Psoas muscle (tissue), 8 donors: ENCODE measurements at places on chromosomes 4 and X. TPM values are rescaled to one million over a fixed set of nuclear protein-coding genes. Genes with fewer than 3 reads are reported as not detected.

OTUD6A gene
- not detected for total RNA-seq

SLC4A4 gene
- 2.0 TPM for total RNA-seq

CXCL10 gene
- total RNA-seq, result 1.5 TPM

UGT2B10 gene
- not detected for total RNA-seq

MGAT4D gene
- not detected for total RNA-seq

ETDB gene
- not detected for total RNA-seq

TRMT10A gene
- total RNA-seq, result 4.5 TPM

RUFY3 gene
- total RNA-seq, result 50.0 TPM

SLC38A5 gene
- total RNA-seq, result 0.98 TPM

GRCh38 chr4:145414841-145415240, 66.8 kb upstream of the SMAD1 start:
- no peak for DNase-seq

DNA sequence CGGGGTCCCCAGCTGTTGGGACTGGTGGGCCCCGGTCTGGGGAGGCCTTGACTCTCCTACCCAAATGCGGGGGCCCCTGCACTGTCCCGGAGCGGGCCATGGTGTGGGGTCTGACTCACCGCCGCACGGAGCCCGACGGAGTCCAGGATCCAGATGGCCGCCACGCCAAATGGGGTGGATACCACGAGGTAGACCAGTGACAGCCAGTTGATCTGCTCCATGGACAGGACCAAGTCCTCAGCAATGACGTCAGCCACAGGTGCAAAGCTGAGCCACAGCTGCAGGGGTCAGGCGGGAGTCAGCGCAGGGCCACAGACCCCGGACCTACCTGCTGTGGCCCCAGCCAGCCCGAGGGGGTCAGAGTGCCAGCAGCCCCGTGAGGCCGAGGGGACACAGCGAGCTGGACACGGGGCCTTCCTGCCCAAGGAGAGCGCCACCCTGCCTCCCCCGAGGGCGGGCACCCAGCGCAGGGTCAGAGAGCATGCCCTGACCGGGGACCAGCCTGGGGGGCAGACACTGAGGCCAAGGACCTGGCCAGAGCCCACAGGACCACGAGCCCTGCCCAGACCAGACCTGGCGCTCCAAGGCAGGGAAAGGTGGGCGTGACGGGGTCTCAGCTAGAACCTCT, 2.4 kb downstream of the SLC49A3 start:
- peak; percentile 65 for DNase-seq

- DNase-seq, result peak; percentile 26
Observed at GRCh38 chrX:103254171-103254824, 657 bp downstream of the TCEAL8 start.

GRCh38 chr4:156824451-156825060, 147.0 kb downstream of the PDGFC start:
- DNase-seq, result no peak

GRCh38 chr4:9771034-9771433, 10.4 kb upstream of the DRD5 start:
- DNase-seq, result no peak

GRCh38 chr4:139965789-139966188, 188.2 kb downstream of the MAML3 start:
- no peak for DNase-seq

DNA sequence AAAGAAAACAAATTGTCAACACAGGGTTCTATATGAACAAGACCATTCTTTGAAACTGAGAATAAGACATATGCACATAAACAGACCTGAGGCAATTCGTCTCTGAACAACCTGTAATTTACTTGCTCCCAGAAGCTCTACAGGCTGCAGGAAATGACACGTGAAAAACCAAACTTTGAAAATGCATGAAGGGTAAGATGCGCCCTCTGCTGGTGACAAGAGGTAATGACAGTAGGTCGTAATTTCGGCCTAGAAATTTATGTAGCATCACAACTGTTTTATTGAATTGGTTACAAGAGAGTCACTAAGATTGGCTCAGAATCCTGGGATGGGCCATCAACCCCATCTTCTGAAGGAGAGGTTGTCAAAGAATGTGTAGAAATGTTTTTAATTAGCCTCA, 276.5 kb downstream of the PPP4R3C start:
- DNase-seq, result no peak

- no peak for DNase-seq
Observed at GRCh38 chr4:6506616-6507140, 34.3 kb upstream of the PPP2R2C start.

DNA sequence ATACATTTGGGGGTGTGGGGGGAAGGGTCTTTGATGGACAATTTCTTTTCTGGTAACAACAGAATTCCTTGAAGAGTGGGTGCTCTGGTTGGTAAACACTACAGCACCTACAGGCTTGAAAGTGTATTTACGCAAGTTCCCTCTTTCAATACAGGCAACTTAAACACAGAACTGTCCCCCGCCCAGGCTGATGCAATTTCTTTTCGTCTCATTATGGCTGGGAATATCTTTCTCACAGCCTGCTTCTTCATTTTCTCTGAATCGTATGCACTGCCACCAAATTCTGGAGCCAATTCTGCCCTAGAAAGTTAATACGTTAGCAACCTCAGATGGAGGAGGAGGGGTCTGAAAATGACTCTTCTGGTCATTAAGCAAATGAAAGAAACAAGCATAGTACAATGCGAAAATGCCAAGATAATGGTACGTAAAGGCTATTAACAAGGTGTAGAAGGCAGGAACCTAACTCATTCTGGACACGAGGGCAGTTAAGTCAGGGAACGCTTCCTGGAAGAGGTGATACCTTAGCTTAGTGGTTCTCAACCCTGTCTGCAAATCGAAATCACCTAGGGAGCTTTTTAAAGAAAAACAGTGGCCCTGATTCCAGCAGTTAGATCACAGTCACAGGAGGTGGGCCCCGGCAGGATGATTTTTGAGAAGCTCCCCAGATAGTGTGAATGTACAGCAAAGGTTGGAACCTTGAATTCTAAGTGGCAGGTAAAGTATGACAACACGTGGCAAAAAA, 1.0 kb downstream of the AGA start:
- DNase-seq, result no peak

- no peak for DNase-seq
Observed at GRCh38 chrX:150581093-150581775, 12.8 kb downstream of the MTM1 start.

DNA sequence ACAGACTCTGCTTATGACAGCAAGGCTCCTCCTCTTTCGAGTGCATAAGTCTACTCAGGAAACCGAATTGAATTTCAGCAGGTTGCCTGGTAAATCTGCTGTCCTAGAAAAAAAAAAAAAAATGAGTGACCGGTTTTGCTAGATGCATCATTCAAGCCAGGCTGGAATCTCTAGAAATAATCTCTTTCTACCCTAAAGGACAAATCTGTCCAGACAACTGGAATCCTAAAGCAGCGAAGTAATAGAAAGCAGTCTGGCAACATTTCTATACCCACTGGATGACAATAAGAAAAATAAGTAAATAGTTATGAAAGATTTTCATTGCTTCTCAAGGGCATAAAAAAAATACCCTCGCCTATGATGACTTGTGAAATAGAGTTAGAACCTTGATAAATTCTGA, 703.5 kb downstream of the RPA4 start:
- DNase-seq, result no peak

- no peak for DNase-seq
Observed at GRCh38 chr4:140971077-140971792, 162.0 kb downstream of the RNF150 start.

GRCh38 chr4:54625391-54625790, 32.4 kb upstream of the KIT start:
- no peak for DNase-seq

- no peak for DNase-seq
Observed at GRCh38 chrX:39805022-39805421, 292.7 kb downstream of the BCOR start.

- DNase-seq, result no peak
Observed at GRCh38 chrX:45697591-45697990, 496.9 kb upstream of the DIPK2B start.

- DNase-seq, result no peak
Observed at GRCh38 chr4:56681158-56681852, at the start of gene HOPX. HOPX (minus strand) TSS chr4:56681296; CDS start chr4:56657816, 23,480 bp downstream.

DNA sequence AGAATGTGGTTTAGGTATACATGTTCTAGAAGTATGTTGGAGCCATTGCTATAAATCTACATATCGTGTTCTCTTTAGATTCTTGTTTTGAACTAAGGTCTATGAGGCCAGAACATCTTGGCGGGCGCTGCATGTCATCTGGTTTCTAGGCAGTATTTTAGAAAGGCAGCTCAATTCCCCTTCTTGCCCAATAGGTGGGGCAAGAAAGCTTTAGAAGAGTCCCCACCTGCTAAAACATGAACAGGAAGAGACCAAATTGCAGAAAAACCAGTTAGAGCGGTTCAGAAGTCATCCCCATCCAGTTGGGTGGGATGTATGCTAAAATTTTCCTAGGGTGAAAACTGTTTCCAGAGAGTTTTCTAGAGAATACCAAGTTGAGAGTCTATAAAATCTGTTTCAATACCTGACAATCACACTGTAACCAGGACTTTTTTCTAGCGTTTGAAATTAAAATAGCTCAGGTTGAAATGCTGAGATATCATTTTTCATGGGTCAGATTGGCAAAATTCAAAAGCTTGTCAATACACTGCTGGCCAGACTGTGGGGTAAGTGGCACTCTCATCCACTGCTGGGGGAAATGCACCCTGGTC, 17.5 kb upstream of the SH3KBP1 start:
- DNase-seq, result no peak

- no peak for DNase-seq
Observed at GRCh38 chr4:28469387-28469786, 1608.7 kb downstream of the STIM2 start.

GRCh38 chr4:40199999-40200874, 3.4 kb downstream of the RHOH start:
- no peak for DNase-seq

DNA sequence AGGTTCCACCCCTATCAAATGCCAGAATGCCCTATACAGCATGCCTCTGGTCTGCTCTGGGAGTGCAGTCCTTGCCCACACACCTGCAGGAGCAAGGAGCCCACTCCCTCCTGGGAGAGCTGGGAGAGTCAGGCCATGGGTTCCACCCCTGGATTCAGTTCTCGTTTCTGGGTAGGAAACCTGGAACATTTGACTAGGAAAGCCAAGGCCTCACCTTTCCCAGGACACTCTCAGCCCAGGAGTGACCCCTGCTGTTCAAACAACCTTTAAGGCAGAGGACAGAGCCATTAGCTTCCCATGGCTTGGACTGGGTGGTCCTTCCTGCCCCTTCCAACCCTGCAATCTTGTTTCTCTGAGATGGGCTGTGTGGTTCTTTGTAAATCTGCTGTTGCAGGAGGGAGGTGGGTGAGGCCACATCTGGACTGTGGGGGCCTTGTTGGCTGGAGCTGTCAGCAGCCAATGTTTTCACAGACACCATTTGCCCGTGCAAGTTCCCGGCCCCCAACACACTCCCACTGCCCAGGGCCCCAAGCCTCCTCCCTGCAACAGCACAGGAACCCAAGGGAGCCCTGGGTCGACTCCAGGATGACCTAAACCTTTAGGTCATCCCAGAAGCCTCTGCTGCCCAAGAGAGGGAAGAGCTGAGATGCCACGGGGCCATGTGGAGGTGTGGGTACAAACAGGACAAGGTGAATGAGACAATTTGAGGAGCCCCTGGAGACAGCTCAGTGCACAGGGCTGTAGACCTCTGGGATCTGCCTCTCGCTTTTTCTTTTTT, 104.4 kb downstream of the PJA1 start:
- no peak for DNase-seq

- no peak for DNase-seq
Observed at GRCh38 chr4:126182336-126182735, 867.6 kb downstream of the FAT4 start.

- DNase-seq, result no peak
Observed at GRCh38 chr4:2695346-2696060, 60.6 kb downstream of the TNIP2 start.

DNA sequence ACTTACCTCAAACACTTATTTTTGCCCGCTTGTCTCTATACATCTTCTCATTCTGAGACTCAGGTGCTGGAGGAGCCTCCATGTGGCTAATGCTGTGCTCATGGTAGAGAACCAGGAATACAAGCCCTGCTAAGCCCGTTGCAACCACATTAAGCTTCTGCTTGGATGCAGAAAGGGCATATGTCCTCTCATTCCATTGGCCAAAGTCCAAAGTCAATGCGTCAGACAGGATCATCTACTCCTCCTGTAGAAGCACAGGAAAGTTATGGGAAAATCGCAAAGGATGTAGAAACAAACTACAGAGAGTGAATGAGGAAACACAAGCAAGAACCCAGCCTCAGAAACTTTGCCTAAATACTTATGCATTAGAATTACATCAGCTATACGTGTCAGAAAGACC, 124.5 kb upstream of the AGA start:
- no peak for DNase-seq

DNA sequence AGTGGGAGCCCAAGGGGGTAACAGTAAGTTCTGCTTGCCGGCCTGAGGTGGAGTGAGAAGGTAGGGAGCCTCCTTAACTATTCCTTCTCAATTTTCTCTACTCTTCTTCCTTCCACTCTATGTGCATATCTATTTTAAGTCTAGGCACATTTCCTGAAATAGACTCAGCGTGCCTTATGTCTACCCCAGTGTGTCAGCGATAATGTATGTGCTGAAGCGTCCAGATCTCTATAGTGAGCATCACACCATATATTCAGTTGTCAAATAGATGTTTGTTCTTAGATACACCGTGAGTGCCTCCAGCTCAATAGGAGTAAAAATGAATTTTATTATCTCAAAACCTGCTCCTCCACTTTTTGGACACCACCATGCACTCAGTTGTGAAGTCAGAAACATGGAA, 51.5 kb upstream of the RAB33B start:
- no peak for DNase-seq

DNA sequence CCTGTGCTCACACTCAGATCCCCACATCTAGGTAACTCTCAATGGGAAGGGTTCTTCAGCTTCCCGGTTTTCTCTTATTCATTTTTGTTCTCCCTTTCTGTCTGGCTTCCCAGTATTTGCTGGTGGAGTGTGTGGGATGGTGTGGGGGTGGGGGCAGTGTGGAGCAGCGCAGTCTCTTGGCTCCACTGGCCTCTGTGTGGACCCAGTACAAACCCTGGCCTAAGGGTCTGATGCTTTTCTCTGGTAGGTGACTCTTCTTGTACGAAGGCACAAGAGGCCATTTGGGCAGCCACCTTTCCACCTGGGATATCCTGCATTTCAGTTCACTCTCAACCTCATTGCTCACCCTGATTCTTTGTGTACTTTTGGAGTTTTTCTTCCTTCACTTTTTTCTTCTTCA, 71.3 kb downstream of the NBDY start:
- DNase-seq, result no peak

DNA sequence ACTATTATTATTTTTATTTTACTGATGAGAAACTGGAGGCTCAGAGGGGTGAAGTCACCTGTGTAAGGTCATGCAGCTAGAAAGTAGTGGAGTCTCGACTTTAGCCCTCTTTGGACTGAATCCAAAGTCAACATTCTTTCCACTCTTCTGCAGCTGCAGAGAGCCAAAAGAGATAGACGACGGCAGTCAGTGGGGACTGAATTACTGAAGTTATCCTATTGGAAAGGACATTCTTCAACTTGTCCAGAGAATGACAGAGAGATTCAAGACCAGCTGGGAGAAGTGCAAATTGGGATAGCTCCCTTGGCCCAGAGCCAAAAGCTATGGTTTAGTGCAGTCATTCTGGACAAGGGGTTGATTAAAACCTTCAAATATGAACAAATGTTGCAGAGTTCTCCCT, 42.5 kb downstream of the VGLL1 start:
- no peak for DNase-seq

GRCh38 chr4:100312615-100313350, 122.5 kb upstream of the DDIT4L start:
- no peak for DNase-seq
